Stimulated activated CD4-positive, alpha-beta T cell treated with anti-CD3 and anti-CD28 coated beads, Interleukin-12 subunit alpha, Interleukin-12 subunit beta, amount 100 ng/mL, for 4 hours (primary cell): ENCODE measurements at places on chromosomes 11 and 22.

DNA sequence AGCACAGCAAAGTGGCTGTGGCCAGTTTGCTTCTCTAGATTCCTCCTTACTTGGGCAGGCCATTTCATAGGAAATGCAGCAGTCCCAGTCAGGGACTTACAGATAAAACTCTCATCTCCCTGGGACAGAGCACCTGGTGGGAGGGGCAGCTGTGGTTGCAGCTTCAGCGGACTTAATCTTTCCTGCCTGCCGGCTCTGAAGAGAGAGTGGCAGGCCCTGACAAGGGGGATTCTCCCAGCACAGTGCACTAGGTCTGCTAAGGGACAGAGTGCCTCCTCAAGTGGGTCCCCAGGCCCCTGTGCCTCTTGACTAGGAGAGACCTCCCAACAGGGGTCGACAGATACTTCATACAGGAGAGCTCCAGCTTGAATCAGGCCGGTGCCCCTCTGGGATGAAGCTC, 1649.1 kb downstream of the LRRC4C start:
- DNase-seq = no peak

DNA sequence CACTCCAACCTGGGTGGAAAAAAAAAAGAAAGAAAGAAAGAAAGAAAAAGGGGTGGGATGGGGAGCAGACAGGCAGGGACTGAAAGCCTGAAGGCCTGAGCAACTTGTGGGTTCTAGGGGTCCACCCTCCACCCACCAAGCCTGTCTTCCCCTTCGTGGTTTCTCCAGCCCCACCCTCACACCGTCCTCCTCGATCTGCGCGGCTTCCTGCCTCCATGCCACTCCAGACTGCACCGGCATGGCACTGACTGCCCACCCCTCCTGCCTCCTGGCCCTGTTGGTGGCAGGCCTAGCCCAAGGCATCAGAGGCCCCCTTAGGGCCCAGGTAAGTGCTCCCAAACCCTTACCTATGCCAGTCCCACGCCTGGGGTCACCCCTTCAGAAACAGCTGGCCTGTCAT, at the start of gene CTSW:
TSS of gene CTSW (plus strand) at position 221 of the 400 bp plus-strand sequence. CDS start at position 239, 18 bp downstream.
- DNase-seq = no peak

DNA sequence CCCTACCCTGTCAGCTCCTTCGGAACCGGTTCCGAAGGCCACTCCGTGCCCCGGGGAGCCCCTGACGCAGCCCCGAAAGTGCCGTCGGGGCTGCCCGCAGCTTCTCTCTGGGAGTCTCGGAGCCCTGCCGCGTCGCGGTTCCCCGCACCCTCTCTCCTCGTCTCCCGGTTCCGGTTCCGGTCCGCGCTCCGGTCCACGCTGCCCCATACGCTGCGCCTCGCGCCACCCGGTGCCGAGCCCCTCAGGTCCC, 618 bp downstream of the MTA2 start:
- DNase-seq = no peak

GRCh38 chr11:94794287-94795168, 26.4 kb downstream of the AMOTL1 start:
- DNase-seq = no peak
